Retina (tissue), 1 donor: ENCODE measurements at places on chromosomes 2 and 18.

DNA sequence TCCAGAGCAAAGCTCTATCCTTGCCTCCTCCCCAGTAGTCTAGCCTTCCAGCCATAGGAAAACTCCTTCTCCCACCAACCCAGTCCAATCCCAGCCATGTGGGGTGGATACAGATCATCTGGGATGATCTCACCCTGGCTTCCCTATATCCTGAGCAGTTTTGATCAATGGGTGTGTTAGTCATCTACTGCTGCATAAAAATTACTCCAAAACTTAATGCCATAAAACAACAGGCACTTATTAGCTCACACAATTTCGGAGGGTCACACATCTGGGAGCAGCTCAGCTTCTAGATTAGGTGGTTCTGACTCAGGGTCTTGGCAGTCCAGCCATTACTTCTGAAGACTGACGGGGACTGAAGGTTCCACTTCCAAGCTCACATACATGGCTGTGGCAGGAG, 190.4 kb downstream of the SPP2 start:
- DNase-seq: no peak

- no peak for DNase-seq
These were observed 79.6 kb downstream of the SLC4A10 start for GRCh38 chr2:161703863-161704262.

DNA sequence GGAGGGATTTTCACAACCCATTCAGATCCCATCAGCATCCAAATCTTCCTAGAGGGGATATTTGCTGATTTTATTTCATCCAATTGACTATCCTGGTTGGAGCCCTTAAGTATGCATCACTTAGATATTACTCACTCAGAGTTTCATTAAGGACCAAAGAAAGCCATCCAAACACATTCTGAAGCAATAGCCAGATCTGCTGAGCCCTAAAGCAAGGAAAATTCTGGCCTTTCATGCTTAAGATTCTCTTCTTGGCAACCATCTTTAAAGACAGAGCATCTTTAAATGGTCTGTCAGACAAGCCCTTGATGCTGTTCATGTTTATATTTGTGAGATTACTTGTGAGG, 40.9 kb upstream of the C1D start:
- no peak for DNase-seq

- peak; percentile 75 for DNase-seq
These were observed 4.2 kb downstream of the GDF7 start for GRCh38 chr2:20671036-20671735.

GRCh38 chr18:52963481-52963880, 623.5 kb downstream of the DCC start:
- no peak for DNase-seq

GRCh38 chr2:60553495-60554073, at the start of gene BCL11A:
TSS of gene BCL11A (minus strand) at chr2:60553654. CDS start at chr2:60553270, 384 bp downstream.
- peak; percentile 93 for DNase-seq

DNA sequence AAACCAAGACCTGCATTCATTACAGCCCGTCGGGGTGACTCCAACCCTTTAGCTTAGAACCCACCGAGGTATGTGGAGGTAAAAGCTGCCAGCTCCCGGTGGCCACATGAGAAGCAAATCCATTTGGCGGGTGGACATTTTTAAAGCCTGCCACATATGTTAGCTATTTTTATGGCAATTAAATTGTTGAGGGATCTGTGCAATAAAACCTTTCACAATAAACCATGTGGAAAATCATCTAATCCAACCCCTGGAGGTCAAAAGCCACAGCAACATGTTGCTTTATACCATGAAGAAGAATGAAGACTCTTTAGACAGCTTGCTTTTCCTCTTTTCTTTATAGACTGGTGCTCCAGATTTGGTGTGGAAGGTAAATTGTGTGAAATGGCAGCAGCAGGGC, 176.3 kb downstream of the AGPS start:
- DNase-seq: no peak
